ENCODE measurements at places on chromosomes 16 and 17.

- no peak for DNase-seq
These were observed 111.3 kb downstream of the CHD9 start for GRCh38 chr16:53166099-53166498.

DNA sequence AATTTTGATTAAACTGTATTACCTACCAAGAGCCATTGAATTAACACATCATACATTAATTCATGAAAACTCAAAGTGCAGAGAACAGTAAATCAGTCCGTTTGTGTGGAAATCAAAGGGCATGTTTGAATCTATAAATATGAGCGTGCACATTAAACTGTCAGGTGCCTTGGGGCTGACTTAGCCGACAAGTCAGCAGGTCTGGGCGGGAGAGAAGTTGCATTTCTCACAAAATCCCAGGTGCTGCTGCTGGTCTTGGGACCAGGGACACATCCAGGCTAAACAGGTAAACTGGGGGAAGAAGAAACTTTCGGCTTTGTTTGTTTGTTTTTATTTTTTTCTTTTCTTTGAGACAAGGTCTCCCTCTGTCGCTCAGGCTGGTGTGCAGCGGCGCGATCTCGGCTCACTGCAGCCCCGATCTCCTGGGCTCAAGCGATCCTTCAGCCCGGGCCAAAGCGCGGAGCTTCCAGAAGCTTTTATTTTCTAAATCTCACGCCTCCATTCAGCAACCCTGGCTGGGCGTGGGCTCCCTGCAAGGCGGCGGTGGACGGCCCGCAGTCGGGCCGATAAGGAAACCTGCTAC lies 213.9 kb downstream of the MRTFB start:
- DNase-seq = no peak

GRCh38 chr16:89918453-89919347 lies at the start of gene MC1R:
MC1R (plus strand) TSS chr16:89918862; CDS start chr16:89919259, 397 bp downstream.
- no peak for DNase-seq

GRCh38 chr17:42547001-42547461 lies 5.7 kb upstream of the HSD17B1 start:
- DNase-seq = no peak

DNA sequence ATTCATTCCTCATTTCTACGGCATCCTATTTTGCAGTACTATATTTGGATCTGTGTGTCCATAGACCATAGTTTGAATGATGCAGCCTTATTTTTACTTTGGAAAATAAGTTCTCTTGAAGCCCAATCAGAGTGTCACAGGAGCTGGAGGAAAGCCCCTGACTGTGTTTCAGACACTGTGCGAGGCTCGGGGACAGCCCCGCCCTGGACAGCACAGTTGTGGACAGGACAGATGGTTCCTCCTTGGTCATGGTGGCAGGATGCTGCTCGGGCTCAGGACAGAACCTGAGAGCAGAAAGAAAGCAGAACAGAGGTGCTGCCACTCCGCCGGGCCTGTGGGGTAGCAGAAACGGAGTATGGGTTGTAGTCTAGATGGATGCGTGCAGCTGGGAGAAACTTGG lies 22.9 kb downstream of the BANP start:
- DNase-seq = no peak

DNA sequence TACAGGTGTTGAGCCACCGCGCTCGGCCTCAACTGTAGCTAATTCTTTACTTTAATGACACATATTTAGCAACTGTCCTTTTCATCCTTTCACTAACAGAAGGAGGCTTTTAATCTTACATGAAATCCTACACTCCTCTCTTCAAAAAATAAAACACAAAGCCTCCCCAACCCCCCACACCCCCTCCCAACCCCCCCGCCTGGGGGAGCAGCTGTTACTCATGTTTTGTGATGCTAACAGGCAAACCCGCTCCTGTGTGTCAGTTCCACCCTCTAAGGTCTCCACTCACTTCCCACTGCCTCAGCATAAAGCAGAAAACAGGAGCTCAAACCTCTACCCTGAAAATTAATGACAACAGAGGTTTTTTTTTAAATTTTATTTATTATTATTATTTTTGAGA lies 55.4 kb upstream of the SLC25A19 start:
- no peak for DNase-seq

GRCh38 chr16:57134982-57135381 lies 42.6 kb downstream of the CPNE2 start:
- no peak for DNase-seq

DNA sequence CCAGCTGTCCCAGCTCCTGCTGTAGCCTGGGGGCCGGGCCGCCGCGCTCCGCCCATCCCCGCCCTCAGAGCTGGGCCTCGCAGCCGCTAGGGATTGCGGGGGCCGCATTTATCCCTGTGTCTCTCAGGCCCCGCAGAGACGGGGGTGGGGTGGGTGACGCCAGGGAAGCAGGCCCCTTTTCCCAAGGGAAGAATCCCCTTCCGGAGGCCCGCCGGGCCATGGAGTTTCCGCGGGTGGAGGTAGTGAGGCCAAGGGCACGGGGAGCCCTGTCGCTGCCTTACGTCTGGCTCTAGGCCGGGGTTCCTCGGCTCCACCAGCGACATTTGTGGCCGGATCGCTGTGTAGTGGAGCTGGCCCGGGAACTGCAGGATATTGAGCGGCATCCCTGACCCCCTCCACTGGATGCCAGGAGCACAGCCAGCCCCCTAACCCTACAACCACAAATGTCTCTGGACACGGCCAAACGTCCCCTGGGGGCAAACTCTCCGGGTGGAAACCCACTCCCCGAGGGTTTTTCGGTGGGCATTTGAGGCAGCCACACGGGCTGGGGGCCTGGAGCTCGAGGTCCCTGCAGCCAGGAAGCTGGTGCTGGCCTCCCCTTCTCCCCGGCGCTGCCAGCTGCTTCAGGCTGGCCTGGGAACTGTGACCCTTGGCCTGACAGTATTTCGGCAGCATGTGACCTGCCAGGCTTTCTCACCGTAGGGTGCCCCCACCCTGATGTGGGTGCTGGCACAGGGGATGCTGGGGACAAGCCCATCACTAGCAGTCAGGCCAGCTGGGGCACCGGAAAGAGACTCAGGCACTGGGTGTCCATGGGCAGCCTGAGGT lies 12.0 kb upstream of the CD300A start:
- no peak for DNase-seq

GRCh38 chr17:81295676-81296381 lies 722 bp upstream of the SLC38A10 start:
- DNase-seq = no peak

DNA sequence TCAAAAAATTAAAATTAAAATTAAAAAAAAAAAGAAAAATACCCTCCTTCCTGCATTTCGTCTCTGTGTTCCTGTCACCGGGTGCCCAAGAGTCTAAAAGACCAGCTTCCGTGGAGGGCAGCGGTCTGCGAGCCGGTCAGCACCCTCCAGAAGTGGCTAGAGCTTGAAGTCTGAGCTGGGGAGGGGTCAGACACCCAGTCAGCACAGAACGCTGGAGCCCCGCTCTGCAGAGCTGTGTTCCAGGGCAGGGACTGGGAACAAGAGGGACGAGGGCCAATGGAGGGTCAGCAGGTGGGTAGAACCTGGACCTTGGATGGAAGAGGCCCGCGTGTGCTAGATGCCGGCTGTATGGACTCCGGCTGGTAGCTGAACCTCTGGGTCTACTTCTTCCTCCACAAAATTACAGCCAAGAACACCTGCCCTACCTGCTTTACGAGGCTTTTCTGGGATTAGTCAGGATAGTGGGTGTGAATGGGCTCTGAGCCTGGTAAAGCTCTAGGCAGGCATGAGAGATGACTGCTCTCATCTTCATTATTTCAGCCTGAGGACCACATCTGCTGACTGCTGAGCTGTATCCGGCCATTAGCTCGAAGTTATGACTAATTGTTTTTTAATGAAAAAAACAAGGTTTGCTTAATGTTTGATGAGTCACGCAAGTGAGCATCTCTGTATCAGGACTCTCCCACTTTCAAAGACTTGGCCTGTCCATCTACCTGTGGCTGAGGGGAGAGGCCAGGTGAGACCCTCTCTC lies 5.9 kb downstream of the TRPV1 start:
- DNase-seq = no peak

- no peak for DNase-seq
These were observed 33.8 kb downstream of the PIPOX start for GRCh38 chr17:29076722-29077121.

DNA sequence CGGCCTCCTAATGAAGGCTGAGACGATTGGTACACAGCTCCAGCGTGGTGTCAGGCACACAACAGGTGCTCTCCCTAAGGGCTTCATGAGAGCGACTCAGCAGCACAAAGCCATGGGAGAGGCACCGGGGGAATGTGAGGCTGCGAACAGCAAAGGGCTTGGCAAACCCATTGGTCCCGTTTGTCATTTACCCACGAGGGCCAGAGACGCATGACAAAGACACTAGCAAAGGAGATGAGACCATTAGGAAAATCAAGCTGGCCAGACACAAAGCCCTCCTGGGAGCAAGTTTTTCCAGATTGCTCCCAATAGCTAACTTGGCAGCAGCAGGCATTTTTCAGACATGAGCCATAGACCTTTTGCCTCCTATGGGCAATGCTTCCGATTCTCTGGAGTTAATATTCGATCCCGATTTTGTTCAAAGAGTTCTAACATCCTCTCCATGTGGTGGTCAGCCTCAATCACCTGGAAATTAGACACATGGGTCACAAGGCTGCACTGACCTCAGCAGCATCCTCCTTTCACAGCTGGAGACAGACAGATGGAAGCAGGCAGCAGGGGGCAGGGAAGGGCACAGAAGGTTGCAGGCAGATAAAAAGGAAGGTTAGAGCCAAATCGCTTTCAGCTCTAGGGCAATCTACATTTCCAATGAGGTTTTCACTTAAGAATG lies 38.2 kb downstream of the TK2 start:
- no peak for DNase-seq

- no peak for DNase-seq
These were observed 6.7 kb downstream of the NTHL1 start for GRCh38 chr16:2040787-2041522.

DNA sequence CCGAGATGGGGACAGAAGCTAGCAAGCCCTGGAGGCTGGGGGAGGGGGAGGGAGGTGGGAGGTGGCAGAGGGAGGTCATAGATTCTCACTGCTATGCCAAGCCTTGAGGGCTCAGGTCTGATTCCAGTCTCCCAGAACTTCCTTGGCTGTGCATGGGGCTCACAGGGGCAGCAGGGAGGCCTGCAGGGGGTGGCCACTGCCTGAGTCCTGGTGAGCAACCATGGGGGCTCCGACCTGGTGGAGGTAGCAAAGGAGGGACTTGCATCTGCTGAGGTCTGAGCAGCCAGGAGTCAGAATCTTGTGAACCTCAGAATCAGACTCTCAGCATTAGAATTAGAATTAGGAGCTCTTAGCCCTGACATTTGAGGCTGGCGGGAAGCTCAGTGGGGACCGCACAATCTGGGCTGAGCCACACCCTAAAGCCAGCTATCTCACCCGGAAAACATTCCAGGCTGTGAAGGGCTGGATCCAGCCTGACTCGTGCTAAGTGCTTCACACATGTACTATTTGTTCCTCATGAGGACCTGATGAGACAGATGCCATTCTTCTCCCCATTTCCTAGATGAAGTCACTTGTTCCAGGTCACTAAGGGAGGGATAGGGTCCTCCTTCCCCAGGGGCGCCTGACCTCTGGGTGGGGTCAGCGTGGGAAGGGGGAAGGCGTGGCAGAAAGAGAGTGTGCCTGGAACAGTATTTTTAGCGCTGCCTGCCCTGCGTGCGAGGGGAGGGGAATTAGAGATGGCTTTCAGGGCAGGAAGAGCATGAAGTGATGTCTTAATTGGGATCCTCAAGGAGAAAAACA lies 17.3 kb upstream of the KCNJ12 start:
- DNase-seq = no peak

DNA sequence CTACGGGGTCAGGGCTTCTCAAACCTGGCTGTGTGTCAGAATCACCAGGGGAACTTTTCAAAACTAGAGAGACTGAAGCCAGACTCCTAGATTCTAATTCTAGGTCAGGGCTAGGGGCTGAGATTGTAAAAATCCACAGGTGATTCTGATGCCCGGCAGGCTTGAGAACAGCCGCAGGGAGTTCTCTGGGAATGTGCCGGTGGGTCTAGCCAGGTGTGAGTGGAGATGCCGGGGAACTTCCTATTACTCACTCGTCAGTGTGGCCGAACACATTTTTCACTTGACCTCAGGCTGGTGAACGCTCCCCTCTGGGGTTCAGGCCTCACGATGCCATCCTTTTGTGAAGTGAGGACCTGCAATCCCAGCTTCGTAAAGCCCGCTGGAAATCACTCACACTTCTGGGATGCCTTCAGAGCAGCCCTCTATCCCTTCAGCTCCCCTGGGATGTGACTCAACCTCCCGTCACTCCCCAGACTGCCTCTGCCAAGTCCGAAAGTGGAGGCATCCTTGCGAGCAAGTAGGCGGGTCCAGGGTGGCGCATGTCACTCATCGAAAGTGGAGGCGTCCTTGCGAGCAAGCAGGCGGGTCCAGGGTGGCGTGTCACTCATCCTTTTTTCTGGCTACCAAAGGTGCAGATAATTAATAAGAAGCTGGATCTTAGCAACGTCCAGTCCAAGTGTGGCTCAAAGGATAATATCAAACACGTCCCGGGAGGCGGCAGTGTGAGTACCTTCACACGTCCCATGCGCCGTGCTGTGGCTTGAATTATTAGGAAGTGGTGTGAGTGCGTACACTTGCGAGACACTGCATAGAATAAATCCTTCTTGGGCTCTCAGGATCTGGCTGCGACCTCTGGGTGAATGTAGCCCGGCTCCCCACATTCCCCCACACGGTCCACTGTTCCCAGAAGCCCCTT lies 10.9 kb downstream of the STH start:
- no peak for DNase-seq

DNA sequence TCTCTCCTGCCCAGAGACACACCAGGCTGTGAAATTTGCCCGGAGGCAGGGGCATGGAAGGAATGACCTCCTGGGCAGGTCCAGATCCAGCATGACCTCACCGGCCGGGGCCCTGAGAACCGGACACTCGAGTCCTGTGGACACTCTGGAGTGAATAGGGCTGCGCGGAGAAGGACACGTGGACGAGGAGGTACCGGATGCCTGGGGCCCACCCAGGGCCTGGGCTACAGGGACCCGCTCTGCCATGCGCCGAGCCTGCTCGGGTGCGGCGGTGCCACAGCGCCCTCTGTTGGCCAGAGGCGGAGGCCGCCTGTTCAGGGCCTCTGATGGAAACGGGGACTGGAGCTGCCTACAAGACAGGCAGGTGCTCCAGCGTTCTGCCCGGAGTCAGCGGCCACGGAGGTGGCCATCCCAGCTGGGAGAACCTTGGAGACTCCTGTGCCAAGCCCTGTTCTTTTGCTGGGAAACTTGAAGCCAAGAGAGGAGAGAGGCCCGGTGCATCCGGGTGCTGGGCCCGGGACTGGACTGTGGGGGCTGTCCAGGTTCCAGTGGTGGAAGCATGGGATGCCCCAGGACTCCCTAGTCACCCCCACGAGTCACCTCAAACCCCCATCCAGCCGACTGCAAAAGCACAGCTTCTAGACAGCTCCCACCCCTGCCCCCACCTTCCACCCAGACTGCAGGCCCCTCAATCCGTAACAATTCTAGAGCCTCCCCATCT lies 19.3 kb upstream of the NXPH3 start:
- DNase-seq = no peak

GRCh38 chr16:3938843-3939624 lies 58.5 kb upstream of the CREBBP start:
- DNase-seq = no peak

- no peak for DNase-seq
These were observed 2.2 kb downstream of the SNN start for GRCh38 chr16:11670171-11671131.

Data from SK-N-MC (cell line).